ENCODE measurements at places on chromosomes 12 and 14.

DNA sequence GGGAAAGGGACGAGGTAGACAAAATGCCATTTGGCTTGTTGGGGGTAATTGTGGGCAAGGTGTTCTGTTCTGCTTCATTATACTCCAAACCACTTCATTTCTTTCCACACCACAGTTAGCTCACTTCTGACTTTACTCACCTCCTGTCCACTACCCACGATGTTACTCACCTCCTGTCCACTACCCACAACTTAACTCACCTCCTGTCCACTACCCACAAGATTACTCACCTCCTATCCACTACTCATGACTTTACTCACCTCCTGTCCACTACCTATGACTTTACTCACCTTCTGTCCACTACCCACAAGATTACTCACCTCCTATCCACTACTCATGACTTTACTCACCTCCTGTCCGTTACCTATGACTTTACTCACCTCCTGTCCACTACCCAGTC is 10.1 kb upstream of the TWF1 start:
- no peak for DNase-seq

GRCh38 chr14:26594756-26595545 is 2.9 kb downstream of the NOVA1 start:
- no peak for DNase-seq

- DNase-seq: no peak
These were observed 145.8 kb downstream of the GCH1 start for GRCh38 chr14:54756656-54757392.

GRCh38 chr12:111067498-111067897 is 147.1 kb upstream of the MYL2 start:
- no peak for DNase-seq

GRCh38 chr12:67446716-67447115 is 177.6 kb downstream of the CAND1 start:
- no peak for DNase-seq
